ENCODE measurements at places on chromosomes 3 and 15.
A peak's percentile ranks its signal among the peaks of the same experiment; 100 is the strongest.

DNA sequence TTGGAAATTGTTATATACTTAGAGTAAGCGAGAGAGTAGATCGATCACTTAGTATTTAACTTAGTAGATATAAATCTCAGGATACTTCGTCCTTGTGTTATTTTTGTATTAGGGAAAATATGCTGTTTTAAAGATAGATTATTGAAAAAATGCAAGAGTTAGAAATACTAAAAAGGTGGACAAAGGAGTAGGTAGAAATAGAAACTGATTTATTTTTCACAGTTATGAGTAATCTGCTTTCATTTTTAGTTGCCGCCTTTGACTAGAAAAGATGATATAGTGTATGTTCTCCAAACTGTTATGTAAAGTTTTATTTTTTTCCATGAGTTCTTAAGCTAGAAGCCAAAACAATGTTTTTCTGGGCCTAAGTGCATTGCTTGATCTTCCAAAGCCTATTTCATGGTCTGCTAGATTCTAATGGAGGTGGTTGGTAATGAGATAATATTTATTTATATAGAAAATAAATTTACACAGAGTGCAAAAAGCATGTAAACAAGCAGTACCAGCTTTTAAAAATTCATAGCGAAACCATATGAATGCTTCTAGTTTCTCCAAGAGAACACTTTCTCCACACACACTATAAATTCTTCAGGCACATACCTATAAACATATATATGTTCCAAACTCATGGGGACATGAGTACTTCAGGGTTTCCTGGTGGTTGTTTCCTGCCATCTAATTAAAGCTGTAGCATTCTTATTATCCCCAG, 61.1 kb downstream of the DIPK2A start:
- no peak for DNase-seq

- DNase-seq, result no peak
Observed at GRCh38 chr15:51844747-51845426, 15.4 kb downstream of the TMOD3 start.

GRCh38 chr15:59237924-59238331, 31.3 kb downstream of the LDHAL6B start:
- DNase-seq, result no peak

- peak; percentile 36 for DNase-seq
Observed at GRCh38 chr15:99703603-99704443, 29.4 kb downstream of the LYSMD4 start.

DNA sequence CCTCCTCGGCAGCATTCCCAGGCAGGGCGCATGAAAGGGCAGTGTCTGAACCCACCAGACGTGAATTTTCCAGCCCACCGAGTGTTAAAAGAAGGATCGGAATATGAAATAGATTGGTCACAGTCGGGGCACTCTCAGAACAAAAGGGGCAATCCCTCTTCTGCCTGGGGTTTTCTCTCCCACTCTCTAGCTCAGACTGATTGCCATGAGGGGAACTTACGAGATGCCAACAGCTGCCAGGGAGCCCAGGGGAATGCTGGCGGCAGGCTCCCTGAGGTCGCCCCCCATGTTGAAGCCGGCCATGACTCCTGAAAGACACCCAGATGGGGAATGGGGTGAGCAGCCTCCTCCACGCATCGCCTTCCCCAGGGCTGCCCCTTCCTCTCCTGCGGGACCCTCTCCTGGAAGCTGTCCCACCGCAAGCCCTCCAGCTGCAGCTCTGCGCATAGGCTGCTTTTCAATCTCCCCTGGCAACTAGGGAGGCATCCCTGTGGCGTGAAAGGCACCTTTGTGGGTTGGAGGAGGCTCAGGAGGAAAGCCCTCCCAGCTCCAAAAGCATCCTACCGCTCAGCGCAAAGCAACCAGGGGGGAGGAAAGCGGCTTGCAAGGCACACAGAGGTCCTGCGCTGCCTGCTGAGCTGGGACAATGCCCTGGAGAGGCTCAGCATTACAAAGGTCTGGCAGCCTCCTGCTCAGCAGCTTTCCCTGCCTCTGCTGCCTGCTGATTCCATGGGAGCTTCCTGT, 64.8 kb upstream of the HEG1 start:
- peak; percentile 24 for DNase-seq
